ENCODE measurements at places on chromosomes 2 and 18. TPM values are rescaled to one million over a fixed set of nuclear protein-coding genes. Genes with fewer than 3 reads are reported as not detected.

- DNase-seq = no peak
- H3K36me3 ChIP-seq = no peaks in the 10 kb centered on the region
- H3K4me3 ChIP-seq = no peak overlapping the region
- no peak overlapping the region for H3K27ac ChIP-seq
- peaks cover 27% of the 10 kb centered on the region for H3K4me1 ChIP-seq
These were observed 14.0 kb downstream of the STAM2 start for GRCh38 chr2:152161598-152161997.

- H3K27ac ChIP-seq = no peak overlapping the region
- H3K36me3 ChIP-seq = no peaks in the 10 kb centered on the region
- H3K27me3 ChIP-seq = no peaks in the 10 kb centered on the region
- DNase-seq = no peak
- H3K4me3 ChIP-seq = no peak overlapping the region
These were observed 73.5 kb upstream of the LHCGR start for GRCh38 chr2:48829036-48829435.

GRCh38 chr2:227511239-227511930 is 39.4 kb downstream of the AGFG1 start:
- H3K4me1 ChIP-seq = peaks cover 93% of the 10 kb centered on the region
- H3K27ac ChIP-seq = no peak overlapping the region
- DNase-seq = no peak
- H3K36me3 ChIP-seq = peaks cover 3% of the 10 kb centered on the region

GRCh38 chr18:35610724-35611123 is 29.2 kb downstream of the GALNT1 start:
- peaks cover 39% of the 10 kb centered on the region for H3K4me1 ChIP-seq
- H3K4me3 ChIP-seq = no peak overlapping the region
- no peaks in the 10 kb centered on the region for H3K36me3 ChIP-seq
- H3K27ac ChIP-seq = no peak overlapping the region
- H3K27me3 ChIP-seq = no peaks in the 10 kb centered on the region
- no peak for DNase-seq

DNA sequence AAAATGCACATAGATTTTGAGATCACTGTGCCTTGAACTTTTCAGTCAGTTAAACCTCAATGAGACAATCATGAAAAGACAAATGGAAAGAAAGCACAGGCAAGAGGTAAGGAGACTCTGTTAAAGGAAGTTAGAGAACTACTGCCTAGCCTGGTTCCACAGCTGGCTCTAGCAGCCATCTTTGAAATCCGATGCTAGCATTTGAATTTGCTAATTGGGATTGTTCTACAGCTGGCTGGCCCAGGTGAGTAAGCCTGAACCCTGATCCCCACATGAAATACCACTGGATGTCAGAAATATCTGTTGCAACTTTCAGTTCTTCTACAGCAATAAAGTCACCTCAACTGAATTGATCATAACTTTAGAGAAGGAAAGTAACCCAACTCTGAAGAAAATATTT is 315.2 kb upstream of the CHAC2 start:
- no peaks in the 10 kb centered on the region for H3K27me3 ChIP-seq

DNA sequence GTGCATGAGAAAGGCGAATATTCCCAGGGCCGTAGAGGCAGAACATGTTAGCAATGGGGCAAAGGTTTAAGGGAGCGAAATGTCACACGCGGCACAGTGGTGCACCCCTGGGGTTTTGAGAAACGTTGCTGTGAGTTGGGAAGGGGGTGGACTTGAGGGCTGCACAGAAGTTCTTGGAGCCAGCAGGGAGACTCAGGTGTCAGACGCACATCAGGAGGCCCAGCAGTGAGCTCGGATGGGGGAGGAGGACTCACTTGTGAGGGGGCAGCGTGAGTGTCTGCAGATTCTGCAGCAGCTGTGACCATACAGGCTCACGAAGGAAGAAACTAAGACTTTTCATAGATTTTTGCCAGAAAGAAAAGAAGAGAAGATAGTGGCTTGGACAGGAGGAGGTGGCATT is 218.2 kb downstream of the SNTG2 start:
- no peak overlapping the region for H3K27ac ChIP-seq
- H3K27me3 ChIP-seq = peaks cover 4% of the 10 kb centered on the region
- DNase-seq = no peak
- no peaks in the 10 kb centered on the region for H3K4me1 ChIP-seq
- no peak overlapping the region for H3K4me3 ChIP-seq

GRCh38 chr18:58140387-58141325 is 96.6 kb downstream of the NEDD4L start:
- no peak overlapping the region for H3K27ac ChIP-seq
- H3K27me3 ChIP-seq = no peaks in the 10 kb centered on the region
- DNase-seq = no peak
- H3K4me1 ChIP-seq = peaks cover 7% of the 10 kb centered on the region

GRCh38 chr2:230644356-230644935 is 68.2 kb upstream of the CAB39 start:
- no peaks in the 10 kb centered on the region for H3K36me3 ChIP-seq
- no peak for DNase-seq
- H3K4me3 ChIP-seq = no peak overlapping the region
- no peak overlapping the region for H3K27ac ChIP-seq
- no peaks in the 10 kb centered on the region for H3K27me3 ChIP-seq
- no peaks in the 10 kb centered on the region for H3K4me1 ChIP-seq

GRCh38 chr18:60698901-60699300 is 326.3 kb upstream of the MC4R start:
- H3K4me1 ChIP-seq = no peaks in the 10 kb centered on the region
- DNase-seq = no peak
- H3K4me3 ChIP-seq = no peak overlapping the region
- no peaks in the 10 kb centered on the region for H3K36me3 ChIP-seq
- no peaks in the 10 kb centered on the region for H3K27me3 ChIP-seq

The MOCOS gene
- 0.21 TPM for total RNA-seq

The ALPG gene
- not detected for total RNA-seq
